ENCODE measurements at places on chromosomes 13 and 19.

- no peak for DNase-seq
Measured at GRCh38 chr19:39270036-39270871, 2.1 kb downstream of the IFNL2 start.

DNA sequence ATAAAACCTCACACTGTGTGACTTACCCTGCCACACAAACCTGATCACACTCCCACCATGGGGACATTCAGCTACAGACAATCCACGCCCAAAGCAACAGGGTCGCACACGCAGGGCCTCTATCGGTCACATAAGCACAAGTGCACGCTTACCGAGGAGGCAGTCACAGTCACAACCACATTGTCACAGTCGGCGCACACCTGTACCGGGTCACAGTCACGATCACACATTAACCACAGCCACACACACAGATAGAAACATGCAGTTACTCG lies 579 bp downstream of the ZNF566 start:
- DNase-seq: no peak

- DNase-seq: no peak
Measured at GRCh38 chr19:50957587-50957986, 4.7 kb upstream of the KLK5 start.

GRCh38 chr13:30730526-30730925 lies 4.8 kb upstream of the ALOX5AP start:
- no peak for DNase-seq

DNA sequence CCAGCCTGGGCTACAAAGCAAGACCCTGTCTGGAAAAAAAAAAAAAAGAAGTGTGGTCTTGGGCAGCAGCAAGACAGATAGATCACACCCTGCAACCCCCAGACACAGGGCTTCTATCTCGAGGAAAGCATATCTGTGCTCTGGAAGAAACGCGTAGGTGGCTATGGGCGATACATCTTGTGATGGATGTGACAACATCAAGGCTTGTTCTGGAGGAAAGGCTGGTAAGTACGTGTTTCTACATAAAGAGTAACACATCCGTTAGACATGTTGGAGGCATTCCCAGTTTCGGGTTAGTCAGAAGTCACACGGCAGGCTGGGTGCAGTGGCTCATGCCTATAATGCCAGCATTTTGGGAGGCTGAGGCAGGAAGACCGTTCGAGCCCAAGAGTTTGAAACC lies 6.6 kb upstream of the DHDH start:
- DNase-seq: no peak

- no peak for DNase-seq
Measured at GRCh38 chr13:66659701-66660467, 570.3 kb downstream of the PCDH9 start.

DNA sequence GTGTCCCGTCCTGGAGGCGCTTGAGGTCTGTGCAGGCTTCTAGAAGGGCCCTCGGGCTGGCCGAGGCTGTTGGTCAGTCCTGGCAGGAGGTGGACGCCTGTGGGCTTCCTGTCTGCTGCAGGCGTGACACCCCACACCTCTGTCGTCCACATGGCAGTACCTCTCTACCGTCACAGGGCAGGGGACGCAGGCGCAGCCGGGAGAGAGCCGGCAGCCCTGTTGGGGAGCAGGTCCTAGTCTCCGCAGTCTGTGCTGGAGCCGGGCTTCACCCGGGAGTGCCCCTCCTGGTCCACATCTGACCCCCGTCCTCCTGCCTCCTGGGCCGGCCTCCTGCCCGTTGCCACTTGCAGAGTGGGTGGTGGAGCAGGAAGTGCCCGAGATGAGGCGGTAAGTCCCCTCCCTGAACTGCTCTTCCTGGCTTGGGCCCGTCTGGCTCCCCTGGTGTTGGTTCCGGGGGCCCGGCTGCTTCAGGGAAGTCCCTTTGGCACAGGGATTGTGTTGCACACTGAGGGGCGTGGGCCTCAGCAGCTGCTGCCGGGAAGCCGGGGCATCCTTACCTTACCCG lies 106.0 kb downstream of the KDM4B start:
- no peak for DNase-seq

DNA sequence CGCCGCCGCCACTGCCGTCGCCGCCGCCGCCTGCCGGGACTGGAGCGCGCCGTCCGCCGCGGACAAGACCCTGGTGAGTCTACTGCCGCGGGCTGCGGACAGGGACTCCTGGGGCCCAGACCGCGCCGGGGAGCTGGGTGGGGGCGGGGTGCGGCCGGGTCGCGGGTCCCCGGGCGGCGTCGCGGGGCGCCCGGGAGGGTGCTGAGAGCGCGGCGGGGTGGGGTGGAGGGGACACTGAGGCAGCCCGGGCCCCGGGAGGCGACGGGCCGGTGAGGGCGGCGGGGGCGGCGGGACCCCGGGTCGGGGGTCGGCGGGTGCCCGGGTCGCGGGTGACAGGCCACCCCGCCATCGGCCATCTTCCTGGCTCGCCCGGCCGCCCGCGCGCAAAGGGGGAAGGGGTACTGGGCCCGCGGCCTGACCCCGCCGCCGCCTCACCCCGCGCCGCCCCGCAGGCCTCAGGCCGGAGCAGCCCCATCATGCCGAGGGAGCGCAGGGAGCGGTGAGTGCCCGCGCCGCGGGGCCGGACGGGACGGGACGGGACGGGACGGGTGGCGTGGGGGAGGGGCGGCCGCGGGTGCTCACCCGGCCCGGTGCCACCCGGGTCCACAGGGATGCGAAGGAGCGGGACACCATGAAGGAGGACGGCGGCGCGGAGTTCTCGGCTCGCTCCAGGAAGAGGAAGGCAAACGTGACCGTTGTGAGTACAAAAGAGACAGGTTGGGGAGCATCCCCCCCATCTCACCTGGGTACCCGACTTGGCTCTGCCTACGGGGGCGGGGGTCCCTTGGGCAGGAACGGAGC lies 489 bp downstream of the CCNE1 start:
- DNase-seq: no peak

DNA sequence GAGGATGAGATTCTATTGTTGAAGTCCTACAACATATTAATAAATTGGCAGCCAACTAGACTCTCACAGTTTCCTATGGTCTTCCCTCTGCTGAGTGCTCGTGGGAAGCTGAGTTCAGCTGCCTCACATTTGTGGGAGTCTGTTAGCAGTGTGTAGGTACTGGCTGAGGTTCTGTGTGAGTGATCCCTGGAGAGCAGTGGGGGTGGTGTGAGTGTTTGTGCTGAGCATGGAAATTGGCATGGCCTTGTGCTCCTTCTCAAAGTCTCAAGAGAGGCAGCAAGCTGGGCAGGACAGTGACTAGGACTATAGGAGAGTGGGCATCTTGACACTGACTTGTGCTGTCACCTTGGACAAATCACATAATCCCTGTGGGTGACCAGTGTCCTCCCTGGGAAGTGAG lies 298.3 kb downstream of the MTUS2 start:
- no peak for DNase-seq

DNA sequence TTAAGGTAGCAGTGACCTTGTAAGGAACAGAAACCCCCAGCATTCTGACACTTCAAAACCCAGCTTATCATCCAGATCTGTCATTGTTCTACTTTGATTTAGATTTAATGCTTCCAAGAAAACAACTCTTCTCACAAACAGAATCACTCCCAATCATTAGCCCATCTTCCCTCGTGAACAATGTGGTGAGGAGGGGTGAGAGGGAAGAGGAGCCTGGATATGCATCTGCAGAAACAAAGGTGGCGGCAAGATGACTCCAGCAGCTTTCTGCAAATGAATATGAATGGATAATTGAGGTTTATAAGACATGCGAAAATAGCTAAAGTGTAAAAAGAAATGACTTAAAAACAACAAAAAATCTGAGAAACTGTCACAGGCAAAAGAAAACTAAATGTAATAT lies 859.9 kb upstream of the SLC10A2 start:
- DNase-seq: no peak

GRCh38 chr13:112637017-112637801 lies 49.3 kb upstream of the TUBGCP3 start:
- DNase-seq: no peak

DNA sequence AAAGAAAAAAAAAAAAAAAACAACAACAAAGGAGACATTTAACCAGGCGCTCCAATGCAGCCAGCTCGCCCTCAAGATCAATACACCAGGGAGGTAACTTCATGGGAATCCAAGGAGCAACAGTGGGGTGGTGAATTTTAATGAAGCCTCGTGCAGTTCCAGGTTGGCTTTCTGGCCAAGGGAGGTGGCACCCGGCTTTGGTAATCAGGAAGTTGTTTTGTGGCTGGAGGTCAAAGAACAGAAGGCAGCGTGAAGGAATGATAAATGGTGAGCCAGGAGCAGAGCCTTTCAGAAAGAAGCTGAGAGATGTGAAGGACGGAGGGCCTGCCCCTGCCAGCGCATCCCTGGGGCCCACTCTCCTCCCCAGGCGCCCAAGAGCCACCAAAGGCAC lies 188.2 kb upstream of the TSC22D1 start:
- no peak for DNase-seq

DNA sequence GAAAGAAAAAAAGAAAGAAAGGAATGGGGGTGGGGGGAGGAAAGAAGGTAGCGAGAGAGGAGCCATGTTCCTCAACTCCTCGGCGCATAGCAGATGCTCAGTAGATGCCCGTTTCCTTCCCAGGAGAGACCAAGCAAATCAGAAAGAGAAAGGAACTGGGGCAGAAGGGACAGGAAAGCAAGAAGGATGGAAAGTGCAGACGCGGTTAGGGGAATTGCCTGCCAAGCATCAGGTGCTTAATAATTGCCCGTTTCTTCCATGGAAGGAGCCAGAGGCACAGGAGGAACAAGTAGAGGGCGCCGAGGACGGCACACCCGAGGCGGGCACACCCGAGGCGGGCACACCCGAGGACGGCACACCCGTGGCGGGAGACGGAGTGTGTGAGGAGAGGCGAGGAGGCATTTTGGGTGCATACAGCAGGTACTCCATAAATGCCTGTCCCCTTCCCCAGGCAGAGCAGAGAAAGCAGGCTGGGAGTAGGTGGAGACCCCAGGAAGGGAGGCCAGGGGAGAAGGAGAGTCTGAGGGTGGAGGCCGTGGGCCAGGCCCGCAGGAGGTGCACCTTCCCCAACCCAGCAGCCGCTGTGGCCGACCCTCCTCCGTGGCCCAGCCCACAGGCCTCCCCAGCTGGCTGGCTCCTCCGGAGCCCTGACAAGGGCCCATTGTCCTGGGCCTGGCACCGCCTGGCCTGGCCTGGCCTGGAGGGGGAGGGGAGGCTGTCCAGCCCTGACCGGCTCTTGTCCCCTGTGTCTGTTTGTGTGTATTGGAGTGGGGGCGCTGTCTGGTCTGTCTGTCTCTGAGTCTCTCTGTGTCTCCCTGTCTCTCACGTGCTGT lies 14.6 kb downstream of the JOSD2 start:
- DNase-seq: no peak

- no peak for DNase-seq
Measured at GRCh38 chr19:1134431-1134830, 30.6 kb downstream of the GPX4 start.

- peak; percentile 49 for DNase-seq
Measured at GRCh38 chr19:47274071-47274890, at the start of gene INAFM1. INAFM1 (plus strand) TSS chr19:47274885; CDS start chr19:47274920, 35 bp downstream.

DNA sequence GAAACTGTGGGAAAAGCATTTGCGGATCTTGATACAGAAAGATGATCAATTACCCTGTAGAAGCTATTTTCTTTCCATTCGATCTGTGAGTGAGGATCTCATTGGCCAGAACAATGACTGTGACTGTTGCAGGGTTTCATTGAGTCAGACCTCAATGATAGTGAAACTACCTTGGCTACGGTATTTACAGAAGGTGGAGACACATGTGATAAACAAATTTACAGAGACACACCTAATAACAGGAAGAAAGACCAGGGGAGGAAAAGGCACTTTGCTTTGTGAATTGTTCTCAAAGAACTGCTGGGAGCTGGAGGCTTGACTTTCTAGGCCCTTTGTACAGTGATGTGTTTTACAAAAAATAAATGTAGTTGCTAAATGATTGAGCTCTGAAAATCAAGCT lies 19.9 kb upstream of the ARGLU1 start:
- DNase-seq: no peak

DNA sequence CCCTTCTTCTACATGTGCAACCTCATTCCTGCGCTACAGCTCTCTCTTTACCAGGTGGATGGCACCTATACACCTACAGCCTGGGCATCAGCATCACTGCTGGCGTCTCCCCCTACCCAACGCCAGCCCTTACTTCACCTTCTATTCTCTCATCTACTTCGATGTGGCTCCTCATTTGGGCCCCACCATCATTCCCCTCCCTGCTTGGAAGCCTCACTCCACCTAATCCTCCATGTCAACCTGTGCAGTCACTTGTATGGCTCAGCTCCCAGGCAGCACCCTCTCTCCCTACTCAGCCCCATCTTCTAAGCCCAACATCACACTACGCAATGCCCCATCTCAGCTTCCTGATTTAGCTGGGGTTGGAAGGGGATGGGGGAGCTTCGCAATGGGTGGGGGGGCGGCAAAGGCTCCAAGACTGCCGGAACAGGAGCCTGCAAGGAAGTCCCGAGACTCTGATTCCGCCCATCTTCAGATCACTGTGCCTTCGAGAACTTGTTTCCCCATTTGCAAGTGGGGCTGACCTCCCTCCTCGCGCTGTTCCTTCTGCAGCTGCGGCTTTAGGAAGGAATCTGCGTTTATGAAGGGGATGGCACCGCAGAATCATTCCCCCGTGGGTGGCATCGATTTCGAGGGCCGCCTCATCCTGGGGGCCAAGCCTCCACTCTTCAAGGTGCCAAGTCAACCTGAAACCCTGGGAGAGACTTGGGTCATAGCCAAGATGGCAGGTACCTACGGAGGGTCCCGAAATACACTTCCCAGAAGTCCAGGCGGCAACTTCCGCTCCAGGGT lies 913 bp downstream of the MZF1 start:
- DNase-seq: no peak

- DNase-seq: no peak
Measured at GRCh38 chr13:108426893-108427292, 157.4 kb downstream of the TNFSF13B start.

GRCh38 chr19:4534836-4535658 lies at the start of gene PLIN5:
PLIN5 (minus strand) TSS chr19:4535224; CDS start chr19:4534074, 1,150 bp downstream.
- no peak for DNase-seq

GRCh38 chr13:69856331-69856730 lies 251.3 kb upstream of the ATXN8OS start:
- no peak for DNase-seq

GRCh38 chr19:38268539-38268938 lies 4.2 kb downstream of the SPINT2 start:
- no peak for DNase-seq
